ENCODE measurements at places on chromosomes 13 and 19.

GRCh38 chr13:19587635-19588300 lies 26.4 kb upstream of the TPTE2 start:
- peak; percentile 23 for DNase-seq

GRCh38 chr13:44974056-44974793 lies 15.0 kb downstream of the NUFIP1 start:
- DNase-seq: peak; percentile 64

GRCh38 chr13:59103004-59103768 lies 1060.5 kb downstream of the DIAPH3 start:
- no peak for DNase-seq

- DNase-seq: no peak
Observed at GRCh38 chr19:46118136-46118535, 6.4 kb downstream of the IGFL3 start.

DNA sequence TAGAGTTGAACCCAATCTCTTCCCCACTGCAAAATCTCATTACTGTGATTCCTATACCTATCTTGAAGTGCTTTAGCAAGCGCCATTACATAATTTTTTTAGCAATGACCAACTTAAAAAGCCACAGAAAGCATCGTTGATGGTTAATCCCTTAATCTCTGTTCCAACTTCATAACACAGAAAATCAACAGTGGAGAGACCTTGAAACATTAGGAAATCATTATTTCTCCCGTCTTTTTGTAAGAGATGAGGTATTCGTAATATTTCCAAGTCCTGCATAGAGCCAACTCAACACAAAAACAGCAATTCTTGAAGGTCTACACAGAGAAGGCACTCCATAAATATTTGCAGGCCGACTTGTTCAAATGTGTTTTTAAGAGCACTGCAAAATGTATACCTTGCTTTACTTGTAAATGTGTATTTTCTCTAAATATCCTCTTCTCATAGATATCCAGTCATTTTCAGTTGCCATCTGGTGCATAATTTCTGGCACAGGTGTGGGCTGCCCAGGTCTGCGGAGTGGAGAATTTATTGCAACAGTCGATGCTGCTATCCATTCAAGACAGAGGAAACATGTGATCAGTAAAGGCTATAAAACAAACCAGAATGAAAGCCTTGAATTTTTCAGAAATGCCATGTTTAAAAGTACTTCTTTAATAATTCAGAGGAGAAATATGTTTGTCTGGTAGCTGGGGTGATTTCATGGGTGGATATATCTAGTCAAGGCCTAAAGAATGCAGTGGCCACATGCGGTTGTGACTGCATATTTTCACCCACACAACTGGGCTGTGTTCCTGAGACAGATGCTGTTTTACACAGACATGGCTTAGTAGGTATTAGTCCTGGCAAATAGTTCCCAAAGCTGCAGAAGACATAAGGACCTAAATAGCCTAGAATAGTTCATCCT lies 234.3 kb upstream of the STARD13 start:
- DNase-seq: no peak

DNA sequence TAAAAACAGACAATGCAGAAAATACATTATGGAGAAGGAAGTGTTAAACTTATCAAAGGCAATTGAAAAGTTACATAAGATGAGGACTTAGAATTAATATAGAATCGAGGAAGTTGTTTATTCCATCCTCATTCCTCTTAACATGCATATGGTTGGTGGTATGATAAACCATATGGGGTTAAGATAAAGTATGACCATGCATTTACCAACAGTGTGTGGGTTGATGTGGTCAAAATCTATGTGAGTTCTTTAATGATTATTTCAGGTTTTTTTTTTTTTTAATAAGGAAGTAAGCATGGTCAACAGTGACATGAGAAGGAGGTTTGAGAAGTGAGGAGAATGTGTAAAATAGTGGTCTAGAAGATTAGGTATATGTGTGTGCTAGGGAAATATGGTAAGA lies 94.5 kb downstream of the TDRD3 start:
- DNase-seq: no peak

- DNase-seq: no peak
Observed at GRCh38 chr19:29660835-29661234, 4.4 kb upstream of the PLEKHF1 start.

DNA sequence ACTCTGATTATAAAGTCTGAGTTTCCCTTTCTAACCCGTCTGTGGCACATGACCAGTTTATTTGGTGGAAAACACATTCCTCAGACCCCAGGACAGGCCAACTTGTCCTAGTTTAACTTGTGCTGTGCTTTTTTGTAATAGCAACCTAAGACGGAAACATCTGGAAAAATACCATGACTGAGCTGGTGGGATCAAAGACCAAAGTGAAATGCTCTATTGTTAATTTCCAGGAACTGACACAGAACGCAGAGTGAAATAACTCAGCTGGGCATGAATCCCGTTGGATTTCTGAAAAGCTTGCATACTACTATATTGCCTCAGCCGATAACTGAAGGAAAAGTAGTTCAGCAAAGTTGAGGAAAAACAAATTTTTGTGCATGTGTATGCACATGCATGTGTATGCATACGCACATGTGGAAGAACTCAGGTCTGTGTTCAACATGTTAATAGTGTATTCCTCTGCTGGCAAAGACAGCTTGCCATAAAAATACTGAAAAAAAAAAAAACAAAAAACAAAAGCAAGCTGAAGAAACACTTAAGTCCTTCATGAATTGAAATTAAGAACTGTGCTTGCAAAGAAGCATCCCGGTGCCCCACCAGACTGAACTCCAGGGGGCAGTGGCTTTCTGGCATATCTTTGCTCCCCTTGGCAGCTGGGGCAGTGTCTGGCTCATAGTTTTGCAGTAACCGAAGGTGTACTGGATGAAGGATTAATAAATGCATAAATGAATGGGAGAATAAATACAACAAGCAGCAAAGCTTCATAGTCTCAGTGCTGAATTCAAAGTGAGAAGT lies 187.8 kb downstream of the LHFPL6 start:
- DNase-seq: no peak

GRCh38 chr13:60933638-60934037 lies 482.0 kb downstream of the PCDH20 start:
- no peak for DNase-seq

DNA sequence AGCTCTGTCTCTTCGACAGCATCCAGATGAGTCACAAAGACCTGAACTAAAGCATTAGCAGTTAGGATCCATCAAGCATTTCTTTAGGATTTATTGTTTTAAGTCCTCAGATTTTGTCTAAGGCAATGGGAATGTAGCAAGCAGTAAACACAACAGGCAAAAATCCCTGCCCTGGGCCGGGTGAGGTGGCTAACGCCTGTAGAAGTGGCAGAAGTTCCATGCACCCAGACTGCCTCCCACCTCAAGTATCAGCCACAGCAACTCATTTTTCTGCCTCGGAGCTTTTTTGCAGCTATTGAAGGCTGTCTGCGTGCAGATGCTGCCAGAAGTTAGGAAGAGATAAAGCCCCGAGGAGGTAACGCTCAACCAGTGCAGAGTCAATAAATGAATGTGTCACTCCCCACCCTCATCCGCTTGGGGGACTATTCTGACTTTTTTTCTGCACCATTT lies 47.1 kb upstream of the MRI1 start:
- no peak for DNase-seq

DNA sequence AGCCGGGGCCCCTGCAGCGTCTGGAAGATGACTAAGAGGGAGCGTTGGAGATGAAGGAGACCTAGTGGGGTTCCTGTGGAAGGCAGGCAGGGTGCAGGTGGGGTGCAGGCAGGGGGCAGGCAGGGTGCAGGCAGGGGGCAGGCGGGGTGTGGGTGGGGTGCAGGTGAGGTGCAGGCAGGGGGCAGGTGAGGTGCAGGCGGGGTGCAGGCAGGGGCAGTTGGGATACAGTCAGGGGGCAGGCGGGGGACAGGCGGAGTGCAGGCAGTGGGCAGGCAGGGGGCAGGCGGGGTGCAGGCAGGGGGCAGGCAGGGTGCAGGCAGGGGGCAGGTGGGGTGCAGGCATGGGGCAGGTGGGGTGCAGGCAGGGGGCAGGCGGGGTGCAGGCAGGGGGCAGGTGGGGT lies 142.8 kb downstream of the SOX1 start:
- DNase-seq: no peak

DNA sequence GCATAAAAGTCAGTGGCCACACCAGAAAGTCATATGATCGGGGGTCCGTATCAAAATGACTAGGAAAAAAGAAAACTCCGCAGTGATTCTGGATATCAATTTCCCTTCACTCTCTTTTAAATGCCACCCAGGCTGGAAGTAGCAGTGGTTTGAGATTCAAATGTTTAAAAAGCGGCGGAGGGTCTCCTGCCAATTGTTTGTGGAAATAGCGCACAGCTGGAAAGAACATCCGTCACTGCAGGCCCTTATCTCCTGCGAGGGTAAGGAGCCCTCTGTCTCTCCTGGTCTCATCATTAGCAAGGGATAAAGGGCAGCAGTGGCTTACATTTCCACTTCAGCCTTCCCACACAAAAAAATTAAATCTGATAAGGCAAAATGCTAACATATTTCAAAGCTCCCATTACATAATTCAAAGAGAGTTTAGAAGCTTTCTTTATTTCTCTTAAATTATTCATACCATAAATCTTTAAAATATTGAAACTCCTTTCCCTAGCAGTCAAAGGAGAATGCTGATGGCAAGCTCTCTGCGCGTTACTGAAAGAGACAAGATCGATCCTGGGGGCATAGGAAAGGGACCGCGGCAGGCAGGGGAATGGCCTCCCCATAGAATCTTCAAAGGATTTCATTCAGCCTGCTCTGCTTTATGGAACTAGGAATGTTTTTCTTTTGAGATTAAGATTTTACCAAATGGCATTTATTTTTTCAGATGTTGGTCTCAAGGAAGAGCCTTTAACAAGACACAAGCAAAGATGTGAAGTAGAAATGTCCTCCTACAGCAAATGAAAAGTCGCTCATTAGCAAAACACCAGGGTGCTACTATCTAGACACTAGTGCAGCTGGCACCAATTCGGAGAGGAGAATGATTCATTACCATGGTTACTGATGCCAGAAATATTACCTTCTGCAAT lies 35.0 kb downstream of the AMER2 start:
- no peak for DNase-seq

- DNase-seq: peak; percentile 7
Observed at GRCh38 chr19:32651729-32652140, 23.2 kb downstream of the ANKRD27 start.

- DNase-seq: no peak
Observed at GRCh38 chr19:10685210-10685609, 16.0 kb upstream of the QTRT1 start.

DNA sequence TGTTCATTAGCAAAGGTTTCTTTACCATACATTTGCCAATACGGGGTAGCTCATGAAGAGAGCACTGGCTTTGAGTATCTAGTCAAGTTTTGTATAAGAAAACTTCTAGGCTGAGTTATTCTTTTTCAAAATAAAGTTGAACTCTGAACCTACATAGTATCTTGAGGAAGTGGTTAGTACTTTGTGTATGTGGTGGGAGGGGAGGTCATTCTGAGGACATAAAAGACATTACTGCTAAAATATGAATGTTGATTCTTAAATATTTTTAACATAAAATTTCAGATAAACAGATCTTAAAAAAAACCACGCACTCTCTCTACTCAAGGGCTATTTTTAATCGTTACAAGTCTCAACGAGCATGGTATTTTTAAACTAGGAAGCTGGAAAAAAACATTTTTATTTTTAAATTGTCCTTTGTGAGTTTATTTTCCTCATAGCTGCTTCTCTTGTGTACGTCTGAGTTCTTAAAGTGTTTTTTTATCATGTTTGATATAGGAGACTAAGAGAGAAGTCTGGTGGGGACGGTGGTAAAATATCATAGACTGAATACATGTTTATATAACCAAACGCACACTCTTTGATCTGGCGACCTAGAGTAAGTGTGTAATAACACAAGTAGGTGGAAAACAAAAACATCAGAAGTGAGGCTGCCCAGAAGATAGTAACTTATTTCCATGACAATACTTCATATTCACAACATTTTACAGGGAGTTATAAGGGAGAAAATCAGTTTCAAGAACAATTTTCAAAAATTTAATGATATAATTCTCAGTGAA lies 118.0 kb upstream of the POSTN start:
- DNase-seq: no peak

DNA sequence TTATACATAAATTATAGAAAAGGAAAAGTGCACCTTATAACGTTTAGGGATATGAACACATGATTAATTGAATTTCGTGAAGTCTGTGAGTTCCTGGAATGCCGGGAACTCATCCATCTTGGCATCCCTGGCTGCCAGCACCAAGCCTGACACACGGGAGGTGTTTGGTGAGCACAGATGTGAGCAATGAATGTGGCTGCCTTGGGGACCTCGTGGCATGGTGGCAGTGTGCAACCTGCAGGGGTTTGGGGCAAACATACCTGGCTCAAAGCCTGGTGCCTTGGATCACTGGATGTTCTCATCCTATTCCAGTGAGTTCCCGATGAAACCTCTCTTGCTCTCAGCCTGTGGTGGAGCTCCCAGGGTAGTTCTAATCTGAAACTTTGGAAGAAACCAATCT lies 10.4 kb upstream of the MAP2K2 start:
- DNase-seq: no peak

DNA sequence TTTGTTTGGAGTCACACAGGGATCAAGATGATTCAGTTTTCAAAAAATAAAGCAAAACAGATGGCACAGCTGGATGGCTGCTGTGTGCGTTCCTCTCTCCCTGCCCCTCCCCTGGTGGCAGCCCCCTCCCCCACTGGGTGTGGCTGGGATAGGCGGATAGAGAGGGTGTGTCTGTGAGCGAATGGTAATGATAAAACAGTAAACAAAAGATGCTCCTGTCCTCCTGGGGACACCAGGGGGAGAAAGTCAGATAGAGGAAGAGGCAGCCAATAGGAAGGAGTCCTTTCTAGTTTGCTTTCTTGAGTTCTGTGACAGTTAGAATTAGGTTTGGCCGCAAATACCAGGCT lies 6.5 kb downstream of the TMEM255B start:
- no peak for DNase-seq

- DNase-seq: no peak
Observed at GRCh38 chr19:28168557-28168956, 1044.4 kb downstream of the UQCRFS1 start.

- no peak for DNase-seq
Observed at GRCh38 chr13:78325585-78325984, 277.8 kb downstream of the POU4F1 start.

DNA sequence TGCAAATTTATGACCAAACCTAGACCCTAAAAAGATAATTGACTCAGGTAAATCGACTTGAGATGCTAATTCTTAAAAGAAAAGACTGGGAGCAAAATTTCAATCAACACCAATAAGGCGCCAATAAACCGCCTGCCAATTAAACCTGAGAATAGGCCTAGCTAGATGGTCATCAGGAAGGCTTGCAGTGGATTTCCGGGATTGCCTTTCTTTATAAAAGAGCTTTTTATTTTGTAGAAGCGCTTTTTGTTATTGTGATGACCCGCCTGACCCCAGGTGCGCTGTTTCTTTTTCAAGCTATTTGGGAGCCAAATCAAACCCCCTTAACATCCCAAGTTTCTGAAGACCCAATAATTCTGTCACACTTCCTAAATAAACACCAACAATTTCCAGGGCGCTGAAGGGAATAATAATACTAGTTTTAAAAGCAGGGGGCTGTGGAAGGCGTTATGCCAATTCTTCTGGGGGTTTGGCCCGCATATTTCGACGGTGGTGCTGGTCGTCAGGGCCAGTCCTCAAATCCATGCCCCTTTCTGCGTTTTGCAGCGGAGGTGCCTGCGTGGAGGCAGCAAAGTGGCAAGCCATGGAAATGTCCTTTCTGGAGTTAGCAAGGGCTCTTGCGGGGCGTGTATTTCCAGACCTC lies 2.9 kb upstream of the ZIC5 start:
- no peak for DNase-seq

- peak; percentile 9 for DNase-seq
Observed at GRCh38 chr13:27868641-27869435, 51.0 kb upstream of the PDX1 start.

Measured in suppressor macrophage (primary cell).